ENCODE measurements at places on chromosomes 2 and 18.

- DNase-seq: no peak
These were observed 54.8 kb downstream of the SYT4 start for GRCh38 chr18:43222501-43222900.

GRCh38 chr2:186718903-186719302, 25.0 kb downstream of the FAM171B start:
- DNase-seq: no peak

DNA sequence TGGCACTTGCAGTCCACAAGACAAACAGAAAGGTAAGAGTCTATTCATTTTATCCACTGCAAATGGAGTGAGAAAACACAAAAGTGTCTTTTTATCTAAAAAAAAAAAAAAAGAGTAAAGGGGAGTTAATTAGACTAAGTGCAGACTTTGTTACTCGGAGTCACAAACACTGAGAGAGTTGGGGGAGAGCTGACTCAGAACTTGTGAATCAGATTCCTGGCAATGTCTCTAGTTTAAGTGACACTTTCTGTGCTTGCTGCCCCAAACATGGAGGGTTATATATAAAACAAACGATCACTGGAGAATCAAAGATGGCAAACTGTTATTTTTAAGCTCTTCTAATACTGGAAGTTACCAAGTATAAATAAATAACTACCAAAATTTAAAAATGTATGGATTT, 505.8 kb upstream of the NRP2 start:
- DNase-seq: no peak

GRCh38 chr2:58571181-58571852, 330.2 kb upstream of the FANCL start:
- no peak for DNase-seq

DNA sequence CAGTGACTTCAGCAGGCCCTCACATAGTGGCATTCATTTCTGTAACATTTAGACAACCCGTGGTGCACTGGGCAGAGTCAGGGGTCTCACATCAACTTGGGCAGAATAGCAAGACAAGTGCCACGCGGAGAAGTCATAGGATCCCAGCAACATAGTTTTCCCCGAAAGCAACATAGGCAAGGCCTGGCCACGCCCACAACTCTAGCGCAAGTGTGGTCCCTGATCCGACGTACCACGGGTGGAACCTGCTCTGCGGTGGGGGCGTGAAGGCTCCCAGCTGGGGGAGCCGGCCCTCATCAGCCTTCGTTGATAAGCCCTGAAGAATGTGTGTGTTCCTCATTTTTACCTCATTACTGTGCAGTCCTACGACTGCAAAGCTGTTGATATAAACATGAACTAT, 261.2 kb downstream of the EIPR1 start:
- no peak for DNase-seq

DNA sequence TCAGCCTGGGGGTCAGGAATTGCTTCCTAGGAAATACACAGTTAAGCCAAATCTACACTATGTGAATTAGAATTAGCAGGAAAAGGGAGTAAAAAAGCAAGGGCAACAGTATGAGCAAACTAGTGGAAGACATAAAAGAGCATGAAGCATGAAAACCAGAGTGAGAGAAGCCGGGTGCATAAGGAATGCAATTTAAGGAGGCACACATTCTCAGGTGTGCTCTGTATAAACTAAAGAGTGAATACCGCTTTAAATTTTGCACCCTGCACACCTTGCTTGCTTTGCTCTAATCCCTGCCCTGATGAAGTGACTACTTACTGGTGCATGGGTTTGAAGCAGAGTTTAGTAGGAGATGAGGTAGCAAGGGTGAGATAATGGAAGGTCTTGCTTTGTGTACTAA, 65.7 kb upstream of the EPHA4 start:
- DNase-seq: no peak

DNA sequence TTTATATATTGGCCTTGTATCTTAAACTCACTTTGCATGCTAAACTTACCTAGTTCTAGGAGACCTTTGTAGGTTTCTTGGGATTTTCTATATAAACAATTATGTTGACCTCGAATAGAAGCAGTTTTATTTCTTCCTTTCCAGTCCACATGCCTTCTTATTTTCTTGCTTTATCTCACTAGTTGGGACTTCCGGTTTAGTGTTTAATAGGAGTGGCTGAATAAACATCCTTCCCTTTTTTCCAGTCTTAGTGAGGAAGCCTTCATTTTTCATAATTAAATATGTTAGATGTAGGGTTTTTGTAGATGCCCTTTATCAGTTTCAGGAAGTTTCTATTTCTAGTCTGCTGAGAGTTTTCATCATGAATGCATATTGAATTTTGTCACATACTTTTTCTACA, 347.3 kb upstream of the HNRNPA3 start:
- no peak for DNase-seq

GRCh38 chr2:25480561-25480960, 138.8 kb upstream of the DNMT3A start:
- no peak for DNase-seq

DNA sequence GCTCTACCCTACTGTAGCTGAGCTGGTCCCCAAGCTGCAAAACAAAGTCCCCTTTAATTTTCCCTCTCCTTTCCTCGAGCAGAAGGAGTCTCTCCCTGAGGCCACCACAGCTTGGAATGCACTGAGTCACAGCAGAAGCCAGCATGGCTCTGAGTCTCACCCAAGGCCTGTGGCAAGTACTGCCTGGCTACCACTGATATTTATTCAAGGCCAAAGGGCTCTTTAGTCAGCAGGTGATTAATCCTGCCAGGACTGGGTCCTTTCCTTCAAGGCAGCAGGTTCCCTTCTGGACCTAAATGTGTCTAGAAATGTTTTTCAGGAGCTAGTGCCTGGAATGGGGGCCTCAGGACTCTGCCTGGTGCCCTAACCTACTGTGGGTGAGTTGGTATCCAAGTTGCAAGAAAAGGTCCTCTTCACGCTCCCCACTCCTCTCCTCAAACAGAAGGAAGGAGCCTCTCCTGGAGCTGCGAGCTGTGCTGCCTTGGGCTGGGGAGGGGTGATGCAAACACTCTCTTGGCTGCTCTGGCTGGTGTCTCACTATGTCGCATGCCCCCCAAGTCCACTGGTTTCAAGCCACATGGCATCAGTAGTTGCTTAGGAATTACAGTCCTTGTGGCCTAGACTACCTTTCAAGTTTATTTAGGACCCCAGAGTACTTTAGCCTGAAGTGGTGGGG, 53.4 kb downstream of the CD28 start:
- no peak for DNase-seq

DNA sequence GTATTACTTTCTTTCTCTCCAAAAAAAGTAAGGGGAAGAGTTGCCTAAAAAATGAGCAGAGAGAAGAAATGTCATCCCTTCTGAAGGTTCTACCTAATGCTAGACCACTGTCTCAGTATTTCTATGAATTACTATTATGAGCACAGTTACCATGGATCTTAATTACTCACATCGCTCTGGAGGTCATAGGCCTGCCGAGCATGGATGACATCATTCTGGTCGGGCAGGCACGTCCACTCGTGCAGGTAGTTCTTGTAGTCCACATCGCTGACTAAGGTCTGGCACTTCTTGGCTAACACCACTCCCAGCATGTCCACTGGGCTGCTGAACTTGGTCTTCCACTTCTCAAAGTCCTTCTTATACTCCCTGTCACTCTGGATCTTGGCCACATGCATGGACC, 106.9 kb downstream of the NEB start:
- DNase-seq: no peak

- DNase-seq: no peak
These were observed 75.6 kb downstream of the ZBTB7C start for GRCh38 chr18:48333563-48333962.

DNA sequence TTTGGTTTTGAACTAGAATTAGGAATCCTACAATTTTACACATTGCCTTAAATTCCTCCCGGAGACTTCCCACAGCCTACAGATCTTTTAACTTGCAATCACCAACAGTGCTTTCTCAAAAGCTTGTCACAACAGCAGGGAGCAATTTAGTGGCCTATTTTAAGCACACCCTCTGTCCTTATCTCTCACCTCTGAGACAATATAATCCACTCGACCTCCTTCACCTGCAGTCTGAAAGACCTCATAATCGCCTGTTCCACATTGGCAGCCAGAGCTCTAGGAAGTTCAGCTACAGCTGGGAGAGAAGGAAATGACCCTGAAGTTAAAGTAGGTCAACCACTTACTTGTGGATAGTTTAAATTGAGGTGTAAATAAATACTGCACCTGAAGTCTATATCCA, 249.7 kb upstream of the DLGAP1 start:
- no peak for DNase-seq

DNA sequence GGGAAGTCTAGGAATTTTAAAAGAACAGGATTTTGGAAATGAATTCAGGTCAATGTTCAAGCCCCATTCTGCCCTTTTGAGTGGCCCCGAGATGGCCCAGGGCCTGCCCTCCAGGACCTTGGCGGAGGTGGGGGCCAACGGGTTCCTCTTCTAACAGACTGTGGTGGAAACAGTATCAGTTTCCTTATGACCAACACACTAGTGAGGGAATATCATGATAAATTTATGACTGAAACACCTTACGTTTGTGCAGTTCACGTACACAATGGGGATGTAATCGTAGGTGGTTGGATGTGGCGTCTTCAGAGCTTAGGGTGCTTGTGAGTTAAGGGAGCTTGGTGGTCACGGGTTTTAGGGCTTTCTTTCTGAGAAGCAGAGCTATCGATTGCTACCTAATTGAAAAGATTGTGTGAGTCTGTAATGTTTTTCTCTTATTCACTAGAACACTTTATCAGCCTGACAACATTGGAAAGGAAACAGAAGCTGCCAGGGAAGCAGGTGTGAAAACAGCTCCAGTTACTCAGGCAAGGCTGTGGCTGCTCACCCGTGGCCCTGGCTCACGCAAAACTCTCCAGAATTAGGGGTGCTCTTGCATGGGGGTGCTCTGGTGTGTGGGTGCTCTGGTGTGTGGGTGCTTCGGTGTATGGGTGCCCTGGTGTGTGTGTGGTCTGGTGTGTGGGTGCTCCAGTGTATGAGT, 165.3 kb downstream of the SNTG2 start:
- DNase-seq: no peak

DNA sequence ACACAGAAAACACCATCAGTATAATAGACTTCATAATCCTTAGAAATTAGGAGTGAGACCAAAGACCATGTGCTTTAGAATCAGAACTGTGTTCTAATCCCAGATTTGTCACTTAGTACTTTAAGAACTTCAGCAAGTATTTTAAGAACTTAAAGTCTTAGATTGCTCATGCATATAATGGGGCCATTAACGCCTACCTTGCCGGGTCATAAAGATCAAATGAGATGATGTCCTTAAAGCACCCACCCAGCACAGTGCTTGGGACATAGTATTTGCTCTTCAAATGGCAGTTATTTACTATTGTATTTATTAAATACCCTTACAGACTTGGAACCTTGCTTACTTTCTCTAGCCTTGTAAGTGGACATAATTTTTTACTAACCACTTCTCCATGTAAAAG, 156.1 kb downstream of the GREB1L start:
- no peak for DNase-seq

GRCh38 chr18:45780568-45780967, 44.9 kb upstream of the SIGLEC15 start:
- no peak for DNase-seq

GRCh38 chr2:120223034-120223912, at the start of gene TMEM185B:
TSS of gene TMEM185B (minus strand) at chr2:120223400. CDS start at chr2:120222976, 424 bp downstream.
- DNase-seq: peak; percentile 80

DNA sequence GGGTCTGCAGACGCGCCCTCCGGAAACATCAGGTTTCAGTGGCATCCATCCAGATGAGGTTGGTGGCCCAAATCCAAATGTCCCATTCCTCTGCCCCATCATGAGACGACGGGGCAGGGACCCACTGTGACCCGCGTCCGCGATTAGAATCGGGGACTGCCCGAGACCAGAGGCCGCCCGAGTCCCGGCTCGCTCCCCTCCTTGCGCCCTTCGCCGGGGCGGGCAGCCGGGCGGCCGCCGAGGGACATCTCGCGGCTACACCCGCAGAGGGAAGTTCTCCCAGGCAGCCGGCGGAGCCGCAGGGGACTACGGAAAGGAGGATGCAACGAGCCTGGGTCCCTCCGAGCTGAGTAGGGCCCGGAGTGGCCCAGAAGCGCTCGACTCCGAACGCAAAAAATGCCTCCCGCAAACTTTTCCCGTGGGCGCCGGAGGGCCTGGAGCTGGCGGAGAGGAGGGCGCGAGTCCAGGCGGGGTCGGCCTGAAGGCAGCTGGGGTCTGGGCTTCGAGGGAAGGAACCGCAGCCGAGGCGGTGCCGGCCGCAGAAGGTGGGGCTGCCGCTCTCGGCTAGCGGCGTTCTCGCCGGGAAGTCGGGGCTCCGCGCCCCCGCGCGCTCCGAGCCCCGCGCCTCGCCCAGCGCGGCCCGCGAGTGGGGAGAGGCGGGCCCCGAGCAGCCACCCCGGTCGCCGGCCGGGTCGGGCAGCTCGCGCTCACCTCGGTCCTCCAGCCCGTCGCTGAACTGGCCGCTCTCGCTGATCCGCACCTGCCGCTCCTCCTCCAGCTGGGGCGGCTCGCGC, 580 bp downstream of the TMEM163 start:
- DNase-seq: no peak

GRCh38 chr2:29475499-29475898, 360.3 kb downstream of the CLIP4 start:
- no peak for DNase-seq

GRCh38 chr2:53933329-53933728, 37.5 kb downstream of the PSME4 start:
- DNase-seq: no peak

GRCh38 chr18:72700961-72701710, 157.0 kb upstream of the CBLN2 start:
- DNase-seq: no peak

DNA sequence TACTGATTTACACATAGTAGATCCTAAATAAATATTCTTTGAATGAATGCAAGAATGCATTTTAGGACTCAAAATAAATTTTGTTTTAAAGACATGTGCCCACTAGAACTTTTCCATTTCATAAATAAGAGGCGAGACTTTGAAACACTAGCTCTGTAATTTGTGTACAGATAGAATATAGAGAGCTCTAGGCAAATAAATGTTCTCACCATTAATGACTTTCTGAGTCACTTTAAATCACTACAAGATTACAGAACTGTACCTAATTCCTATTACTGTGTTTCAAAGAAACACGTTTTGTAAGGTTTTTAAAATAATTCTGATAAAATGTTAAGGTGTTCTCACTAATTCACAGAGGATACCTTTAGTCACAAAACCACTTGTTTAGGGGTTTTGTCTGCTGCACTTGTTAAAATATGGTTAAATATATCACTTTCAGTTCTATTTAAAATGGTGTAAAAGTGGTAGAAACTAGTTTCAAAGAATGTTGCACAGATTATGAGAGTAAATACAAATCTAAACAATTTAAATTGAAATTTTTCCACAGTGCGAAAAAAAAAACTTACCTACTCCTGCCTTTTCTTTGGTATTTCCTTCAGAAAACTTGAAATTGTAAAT, 158.7 kb upstream of the ZC3H15 start:
- DNase-seq: no peak

DNA sequence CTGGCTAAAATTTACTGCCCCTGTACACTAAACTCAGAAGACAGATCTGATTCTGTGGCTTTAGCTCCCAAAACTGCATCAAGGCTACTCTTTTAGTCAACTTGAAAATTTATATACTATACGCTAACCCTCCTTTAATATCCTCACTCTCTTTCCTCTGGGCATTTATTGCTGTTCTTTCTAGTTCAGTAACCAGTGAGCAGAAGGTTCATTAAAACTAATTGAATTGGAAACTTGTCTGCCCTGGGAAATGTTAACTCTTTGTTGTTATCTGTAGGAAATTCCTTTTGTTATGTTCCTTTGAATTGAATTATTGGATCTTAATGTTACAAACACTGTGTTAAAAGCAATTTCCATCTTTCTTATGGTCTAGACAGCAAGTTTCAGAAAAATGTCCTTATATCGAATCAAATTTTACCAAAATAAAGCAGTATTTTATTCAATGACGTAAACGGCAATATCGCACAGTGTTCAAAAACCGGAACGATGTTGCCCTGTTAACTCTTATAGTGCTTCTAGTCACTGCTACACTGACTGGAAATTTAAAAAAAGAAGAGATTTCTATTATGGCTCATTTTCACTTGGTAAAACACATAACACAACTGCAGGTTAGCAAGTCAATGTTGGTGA, 168.3 kb downstream of the NR4A2 start:
- no peak for DNase-seq

All from stimulated activated CD8-positive, alpha-beta memory T cell treated with anti-CD3 and anti-CD28 coated beads, Interleukin-15, amount 100 ng/mL, for 24 hours (primary cell).